ENCODE measurements at places on chromosomes 16 and 17.

GRCh38 chr17:5282642-5283217, 646 bp downstream of the RABEP1 start:
- DNase-seq: peak; percentile 39

DNA sequence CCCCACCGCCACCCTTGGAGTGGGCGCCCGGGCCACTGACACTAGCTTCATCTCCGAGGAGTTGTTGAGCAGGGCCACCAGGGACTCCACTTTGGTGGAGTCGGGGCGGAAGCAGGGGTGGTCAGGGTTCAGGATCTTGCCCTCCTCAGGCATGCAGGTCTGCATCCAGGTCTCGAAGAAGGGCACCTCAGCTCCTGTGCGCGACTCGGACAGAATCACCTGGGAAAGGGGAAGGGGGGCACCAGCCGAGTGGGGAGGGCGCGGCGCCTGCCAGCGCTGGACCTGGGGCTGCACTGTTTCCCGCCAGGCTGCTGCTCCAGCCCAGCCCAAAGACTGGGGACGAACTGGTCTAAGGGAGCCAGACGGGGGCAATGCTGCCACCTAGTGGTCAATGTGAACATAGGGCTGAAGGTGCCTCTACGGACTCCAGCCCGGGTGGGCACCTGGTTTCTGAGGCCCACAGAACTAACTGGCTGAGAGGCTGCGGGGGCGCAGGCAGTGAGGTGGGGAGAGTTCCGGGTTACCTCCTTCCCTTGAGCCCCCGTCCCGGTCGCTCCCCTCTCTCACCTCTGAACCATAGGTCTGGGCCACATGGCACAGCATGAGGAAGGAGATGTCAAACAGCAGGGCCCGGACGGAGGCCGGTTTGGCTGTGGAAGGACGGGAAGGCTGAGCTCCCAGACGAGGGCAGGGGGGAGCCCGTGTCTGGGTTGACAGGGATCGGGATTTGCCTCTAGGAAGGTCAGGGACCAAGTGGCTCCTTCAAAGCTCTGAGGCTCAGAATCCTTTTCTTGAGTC, 11.8 kb downstream of the CSF3 start:
- peak; percentile 70 for DNase-seq

GRCh38 chr17:1553354-1554266, 9.0 kb downstream of the PITPNA start:
- no peak for DNase-seq

GRCh38 chr16:84851192-84852127, 31.7 kb downstream of the CRISPLD2 start:
- DNase-seq: no peak

- DNase-seq: no peak
These were observed at the start of gene ZNF205 for GRCh38 chr16:3112058-3112880. Gene ZNF205, plus strand, starts transcription at chr16:3112586. Its CDS starts 845 bp downstream, at chr16:3113431.

DNA sequence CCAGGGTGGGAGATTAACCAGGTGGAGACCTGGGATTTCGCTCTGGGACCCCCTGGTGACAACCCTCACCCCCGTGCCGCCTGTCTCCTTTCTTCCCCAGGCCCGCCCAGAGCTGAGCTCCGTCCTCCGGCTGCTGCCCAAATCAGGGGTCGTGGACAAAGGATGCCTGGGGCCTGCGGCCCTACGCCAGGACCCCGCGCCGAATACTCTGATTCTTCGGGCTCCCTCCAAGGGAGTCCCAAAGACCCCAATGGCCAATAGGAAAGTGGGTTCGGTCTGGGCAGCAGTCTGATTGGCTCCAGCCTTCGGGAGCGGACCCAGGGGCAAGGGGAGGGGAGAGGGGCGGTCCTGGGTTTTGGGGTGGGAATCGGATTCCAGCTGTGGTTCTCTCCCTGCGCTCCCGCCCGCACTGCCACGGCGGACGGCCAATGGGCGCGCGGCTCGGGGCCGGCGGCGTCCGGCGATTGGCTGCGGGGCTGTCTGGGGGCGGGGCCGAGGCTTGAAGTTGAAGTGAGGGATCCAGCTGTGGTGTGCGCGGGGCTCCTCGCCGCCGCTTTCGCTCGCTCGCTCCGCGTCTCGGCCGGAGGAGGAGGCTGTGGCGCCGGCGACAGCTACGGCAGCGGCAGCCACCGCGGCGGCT, at the start of gene CACNA1G:
Gene CACNA1G (plus strand): TSS at position 531 of the 640 bp plus-strand sequence. CDS start 745 bp downstream, outside the sequence.
- peak; percentile 74 for DNase-seq

GRCh38 chr17:58172369-58173071, 5.7 kb downstream of the OR4D2 start:
- peak; percentile 13 for DNase-seq

- DNase-seq: no peak
These were observed 1.9 kb downstream of the PCGF2 start for GRCh38 chr17:38746004-38746848.

GRCh38 chr16:3961449-3961849, 80.9 kb upstream of the CREBBP start:
- no peak for DNase-seq

GRCh38 chr17:45936610-45937009, 42.3 kb downstream of the MAPT start:
- no peak for DNase-seq

DNA sequence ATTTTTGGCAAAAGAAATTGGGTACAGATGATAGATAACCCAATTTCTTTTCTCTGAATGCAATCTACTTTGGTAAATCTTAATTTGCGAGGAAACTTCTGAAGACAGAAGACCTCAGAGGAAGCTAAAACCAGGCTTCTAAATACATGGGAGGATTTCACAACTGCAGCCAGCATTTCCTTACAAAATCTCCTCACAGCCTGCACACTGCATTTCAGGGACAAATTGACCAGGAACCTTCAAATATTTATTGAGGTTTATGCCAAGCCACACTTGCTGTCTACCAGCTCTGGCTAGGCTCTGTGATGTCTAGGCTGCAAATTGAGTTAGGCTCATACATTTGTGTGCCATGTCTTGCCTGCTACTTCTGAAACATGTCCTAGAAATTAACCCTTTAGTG, 167.3 kb upstream of the CDH5 start:
- no peak for DNase-seq

GRCh38 chr17:34156741-34157589, 98.1 kb upstream of the CCL2 start:
- no peak for DNase-seq

DNA sequence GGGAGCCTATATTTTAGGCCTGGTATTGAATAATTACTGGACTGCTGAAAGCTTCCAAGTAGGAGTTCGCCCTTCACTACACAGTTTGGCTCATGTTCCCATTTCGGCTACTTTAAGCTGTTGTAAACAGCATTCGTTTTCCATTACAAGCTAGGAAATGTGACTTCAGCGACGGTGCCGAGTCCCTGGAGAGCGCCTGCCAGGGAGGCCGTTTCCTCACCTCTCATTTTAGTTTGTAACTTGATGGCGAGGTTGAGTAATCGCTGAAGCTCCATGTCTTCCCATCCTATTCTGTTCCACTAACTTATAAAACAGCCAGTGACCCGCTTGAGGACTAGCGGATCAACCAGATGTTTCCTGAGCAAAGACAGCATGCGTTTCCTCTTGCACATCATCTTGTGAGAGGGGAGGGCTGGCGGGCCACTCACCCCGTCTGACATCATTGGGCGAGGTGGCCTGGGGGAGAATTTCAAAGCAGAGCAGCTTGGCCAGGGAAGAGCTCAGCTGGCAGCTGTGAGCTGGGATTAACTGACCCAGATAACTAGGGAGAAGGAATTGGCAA, 32.9 kb downstream of the PCTP start:
- DNase-seq: no peak

DNA sequence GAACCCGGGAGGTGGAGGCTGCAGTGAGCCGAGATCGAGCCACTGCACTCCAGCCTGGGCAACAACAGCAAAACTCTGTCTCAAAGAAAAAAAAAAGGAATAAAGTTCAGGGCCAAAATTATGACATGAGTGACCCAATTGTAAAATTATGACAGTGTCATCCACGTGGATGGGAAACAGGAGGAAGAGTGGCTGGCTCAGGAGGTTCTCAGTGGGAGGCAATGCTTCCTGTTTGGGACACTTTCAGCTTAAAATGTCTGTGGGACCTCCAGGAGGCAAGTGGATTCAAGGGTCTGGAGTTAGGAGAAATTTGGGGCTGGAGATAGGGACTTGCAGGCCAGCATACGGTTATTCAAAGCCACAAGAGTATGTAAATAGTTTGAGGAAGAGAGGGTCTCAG, 8.0 kb upstream of the STX4 start:
- DNase-seq: no peak

DNA sequence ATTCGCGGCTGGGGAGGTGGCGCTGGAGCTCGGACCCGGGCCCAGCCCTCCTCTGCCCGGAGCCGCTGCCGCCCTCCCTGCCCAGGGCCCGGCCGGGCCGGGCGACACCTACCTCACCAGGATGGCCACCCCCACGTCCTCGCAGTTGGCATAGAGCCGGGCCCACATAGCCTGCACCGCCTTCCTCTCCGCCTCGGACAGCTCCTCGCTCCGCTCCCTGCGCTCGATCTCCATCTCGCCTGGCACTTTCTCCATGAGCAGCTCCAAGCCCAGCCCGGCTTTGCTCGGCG, 276 bp downstream of the CYGB start:
- no peak for DNase-seq

DNA sequence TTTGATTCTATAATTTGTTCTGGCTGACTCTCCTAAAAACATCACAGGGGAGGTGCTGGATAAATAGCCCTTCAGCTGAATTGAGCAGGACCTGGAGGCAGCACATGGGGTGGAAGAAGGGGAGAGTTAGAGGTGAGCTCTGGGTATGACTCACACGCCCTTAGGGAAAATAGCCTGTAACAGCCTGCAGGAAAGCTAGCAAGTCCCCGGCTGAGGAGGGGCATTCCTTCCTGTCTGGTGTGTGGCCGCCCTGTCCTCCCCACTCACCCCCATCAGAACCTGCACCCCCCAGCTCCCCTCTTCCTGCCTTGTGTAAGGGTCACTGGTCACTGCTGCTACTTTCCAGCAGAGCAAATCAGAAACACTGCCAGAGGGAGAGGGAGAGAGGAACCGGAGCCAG, 187.4 kb downstream of the C16orf95 start:
- no peak for DNase-seq

DNA sequence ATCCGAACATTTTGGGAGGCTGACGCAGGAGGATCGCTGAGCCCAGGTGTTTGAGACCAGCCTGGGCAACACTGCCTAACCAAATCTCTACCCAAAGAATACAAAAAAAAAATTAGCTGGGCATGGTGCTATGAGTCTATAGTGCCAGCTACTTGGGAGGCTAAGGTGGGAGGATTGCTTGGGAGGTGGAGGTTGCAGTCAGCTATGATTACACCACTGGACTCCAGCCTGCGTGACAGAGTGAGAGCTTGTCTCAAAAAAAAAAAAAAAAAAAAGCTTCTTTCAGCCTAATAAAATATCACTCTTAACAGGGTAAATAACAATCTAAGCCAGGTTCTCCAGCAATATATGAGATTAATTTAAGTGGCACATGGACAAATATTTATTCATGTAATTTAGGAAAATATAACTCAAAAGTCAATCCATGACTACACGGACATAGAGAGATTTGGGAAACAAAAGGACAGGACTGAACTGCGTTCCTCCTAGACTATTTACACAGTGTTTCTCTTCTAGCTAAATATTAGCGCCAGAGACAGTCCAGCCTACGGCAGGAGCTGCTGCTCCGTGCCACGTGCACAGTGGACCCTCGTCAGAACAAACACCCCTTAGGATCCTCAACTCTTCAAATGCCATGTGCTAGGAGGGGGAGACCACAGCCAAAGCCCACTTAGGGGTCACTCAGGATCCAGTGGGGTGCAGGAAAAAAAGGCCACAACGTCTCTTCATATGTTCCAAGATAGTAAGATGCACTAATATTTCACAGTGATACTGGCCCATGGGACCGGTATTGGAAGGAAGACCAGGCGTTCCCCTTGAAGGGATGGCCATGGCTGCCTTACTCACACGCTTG, 8.7 kb downstream of the USP36 start:
- DNase-seq: no peak

GRCh38 chr17:1796800-1797199, 32.9 kb downstream of the SMYD4 start:
- no peak for DNase-seq

GRCh38 chr17:18143044-18143936, 34.7 kb downstream of the MYO15A start:
- DNase-seq: no peak

DNA sequence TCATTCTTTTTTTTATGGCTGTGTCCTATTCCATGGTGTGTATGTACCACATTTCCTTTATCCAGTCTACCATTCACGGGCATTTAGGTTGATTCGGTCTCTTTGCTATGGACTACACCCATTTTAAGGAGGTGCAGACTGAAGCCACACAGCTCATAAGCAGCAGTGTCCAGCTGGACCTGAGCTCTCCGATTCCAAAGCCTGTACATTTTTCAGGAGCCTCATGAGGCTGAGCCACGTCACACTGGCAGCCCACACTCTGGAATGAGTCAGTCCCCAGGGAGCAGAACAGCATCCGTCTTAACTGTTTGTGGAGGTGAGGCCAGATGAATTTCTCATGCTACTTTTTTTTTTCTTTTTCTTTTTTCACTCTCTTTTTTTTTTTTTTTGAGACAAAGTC, 116.1 kb downstream of the C16orf95 start:
- DNase-seq: no peak

- DNase-seq: no peak
These were observed 55.2 kb upstream of the MRTFB start for GRCh38 chr16:14015948-14016347.
